ENCODE measurements at places on chromosomes 12 and 14.

DNA sequence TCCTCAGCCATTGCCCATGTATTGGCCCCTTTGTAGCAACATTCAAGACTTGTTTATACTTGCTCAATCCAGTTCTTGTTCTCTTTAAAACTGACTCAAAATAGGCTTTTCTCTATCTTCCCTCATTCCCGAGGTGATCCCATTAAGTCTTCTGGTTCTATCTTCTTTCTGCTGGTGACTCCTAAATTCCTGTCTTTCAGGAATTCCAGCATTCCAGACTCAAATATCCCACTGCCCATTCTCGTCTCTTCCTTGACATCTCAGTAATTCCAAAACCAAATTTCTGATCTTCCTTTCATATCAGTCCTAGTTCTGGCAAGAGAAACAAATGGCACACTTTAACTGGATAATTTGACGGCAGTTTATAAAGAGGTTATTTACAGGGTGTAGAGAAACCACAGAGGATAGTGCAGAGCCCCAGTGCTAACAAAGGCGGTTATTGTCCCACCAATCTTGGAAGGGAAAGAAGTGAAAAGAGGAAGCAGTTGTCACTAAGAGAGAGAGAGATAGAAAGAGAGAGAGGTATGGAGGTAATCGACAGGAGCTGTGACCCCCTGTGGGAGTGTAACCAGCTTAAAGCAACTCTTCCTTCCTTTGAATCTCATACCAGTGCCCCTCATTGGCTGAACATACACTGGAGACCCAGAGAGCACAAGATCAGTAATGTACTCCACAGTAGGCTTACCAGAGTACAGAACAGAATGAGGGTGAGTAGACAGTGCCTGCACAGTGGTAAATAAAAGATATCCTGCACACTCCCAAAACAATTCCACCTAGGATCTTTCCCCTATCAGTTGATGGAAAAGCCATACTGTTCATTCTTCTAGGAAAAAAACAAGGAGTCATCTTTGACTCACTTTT, 177.6 kb upstream of the LMNTD1 start:
- DNase-seq: no peak

GRCh38 chr12:111451649-111452129, 46.0 kb downstream of the SH2B3 start:
- peak; percentile 62 for DNase-seq

GRCh38 chr12:112317481-112317880, 64.8 kb downstream of the HECTD4 start:
- no peak for DNase-seq

- no peak for DNase-seq
These were observed 396.7 kb upstream of the OR4E1 start for GRCh38 chr14:22070119-22070982.

DNA sequence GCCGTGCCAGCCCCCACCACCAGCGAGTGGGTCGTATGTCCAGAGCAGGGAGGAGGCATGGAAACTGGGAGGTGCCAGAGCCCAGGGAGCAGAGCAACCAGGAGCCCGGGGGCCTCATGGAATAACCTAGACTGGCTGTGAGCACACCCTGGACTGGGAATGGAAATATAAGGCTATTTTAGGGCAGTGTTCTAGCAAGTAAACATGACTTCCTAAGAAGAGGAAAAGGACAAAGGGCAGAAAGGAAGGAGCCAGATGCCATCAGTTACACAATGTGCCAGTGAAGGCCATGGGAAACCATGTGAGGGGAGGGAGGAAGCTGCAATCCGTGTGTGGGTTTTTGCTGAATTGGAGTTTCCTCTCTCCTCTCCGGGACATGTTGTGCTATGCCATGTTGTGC, 18.7 kb upstream of the CPM start:
- DNase-seq: no peak

DNA sequence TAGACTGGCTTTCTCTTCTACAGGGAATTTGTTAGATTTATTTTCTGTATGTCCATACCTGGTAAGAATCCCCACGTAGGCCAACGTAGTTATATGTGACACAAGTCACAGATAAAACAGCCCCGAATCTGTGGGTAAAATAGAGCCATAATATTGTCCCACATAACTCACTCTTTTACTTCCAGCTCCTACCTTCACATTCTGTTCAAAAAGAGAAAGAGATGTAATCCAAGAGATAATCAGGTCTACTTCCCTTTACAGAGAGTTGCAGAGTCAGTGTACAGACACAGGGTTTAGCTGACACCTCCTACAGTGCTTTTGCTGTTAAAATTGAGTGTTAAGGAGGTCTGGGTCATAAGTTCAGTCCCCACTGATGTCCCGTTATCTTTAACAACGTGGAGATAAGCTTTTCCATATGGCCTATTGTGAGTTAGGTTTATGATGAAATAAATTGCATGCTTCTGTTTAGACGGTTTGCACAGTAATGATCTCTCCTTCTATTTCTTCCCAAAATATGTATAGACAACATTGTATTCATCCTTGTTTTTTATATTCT, 446.5 kb downstream of the ADAMTS20 start:
- DNase-seq: no peak

DNA sequence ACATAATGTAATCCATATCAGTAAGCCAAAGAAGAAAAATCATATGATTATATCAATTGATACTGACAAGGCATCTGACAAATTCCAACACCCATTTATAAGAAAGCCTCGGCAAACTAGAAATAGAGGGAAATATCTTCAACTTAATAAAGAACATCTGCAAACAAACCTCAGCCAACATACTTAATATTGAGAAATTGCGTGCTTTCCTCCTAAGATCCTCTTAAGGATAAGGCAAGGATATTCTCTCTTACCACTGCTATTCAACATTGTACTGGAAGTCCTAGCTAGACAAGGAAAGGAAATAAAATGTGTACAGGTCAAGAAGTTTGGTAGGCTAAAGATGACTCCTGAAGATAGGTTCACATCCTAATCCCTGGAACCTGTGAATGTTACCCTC, 115.9 kb downstream of the DERA start:
- DNase-seq: no peak

GRCh38 chr12:106719879-106720278, 54.6 kb upstream of the RIC8B start:
- DNase-seq: no peak

GRCh38 chr14:104112113-104112505, 26.3 kb upstream of the KIF26A start:
- no peak for DNase-seq

DNA sequence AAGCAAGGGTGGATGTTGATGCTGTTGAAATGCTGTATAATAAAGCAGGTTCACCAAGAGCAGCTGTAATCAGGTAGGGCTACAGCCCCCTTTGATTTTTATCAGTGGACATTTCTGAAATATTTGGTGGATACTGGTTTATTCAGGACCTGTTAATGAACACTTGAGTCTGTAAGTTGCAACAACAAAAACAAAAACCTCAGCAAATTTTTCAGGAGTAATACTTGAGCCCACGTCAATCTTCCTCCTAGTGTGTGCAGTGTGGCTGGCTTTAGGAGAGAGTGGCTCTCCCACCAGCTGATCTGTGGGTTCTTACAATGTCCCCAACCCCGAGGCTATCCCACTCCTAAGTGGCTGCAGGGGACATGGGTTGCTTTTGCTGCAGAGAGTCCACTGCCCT, 347.8 kb downstream of the GLT1D1 start:
- no peak for DNase-seq

DNA sequence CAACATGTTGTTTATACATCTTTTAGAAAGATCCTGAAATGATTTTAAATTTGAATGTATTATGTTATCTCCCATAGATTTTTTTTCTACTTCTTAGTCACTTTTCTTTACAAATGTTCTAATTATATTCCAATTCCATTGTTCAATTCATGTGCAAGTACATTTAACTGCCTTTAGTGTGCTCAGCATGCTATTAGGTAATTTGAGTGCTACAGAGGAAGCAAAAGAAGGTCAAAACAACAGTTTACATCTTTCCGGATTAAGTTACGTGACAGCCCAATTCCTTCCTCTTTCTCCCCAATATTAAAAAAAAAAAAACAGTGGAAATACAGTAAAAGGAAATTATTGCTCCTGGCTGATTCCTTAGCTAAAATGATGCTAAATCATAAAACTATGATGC, 98.3 kb downstream of the RTN1 start:
- DNase-seq: no peak
